ENCODE measurements at places on chromosomes 11 and 22. TPM values are rescaled to one million over a fixed set of nuclear protein-coding genes. Genes with fewer than 3 reads are reported as not detected.

The DGCR6 gene
- 4.4 TPM for total RNA-seq

The SMIM35 gene
- total RNA-seq = not detected

The SLC22A12 gene
- total RNA-seq = not detected

DNA sequence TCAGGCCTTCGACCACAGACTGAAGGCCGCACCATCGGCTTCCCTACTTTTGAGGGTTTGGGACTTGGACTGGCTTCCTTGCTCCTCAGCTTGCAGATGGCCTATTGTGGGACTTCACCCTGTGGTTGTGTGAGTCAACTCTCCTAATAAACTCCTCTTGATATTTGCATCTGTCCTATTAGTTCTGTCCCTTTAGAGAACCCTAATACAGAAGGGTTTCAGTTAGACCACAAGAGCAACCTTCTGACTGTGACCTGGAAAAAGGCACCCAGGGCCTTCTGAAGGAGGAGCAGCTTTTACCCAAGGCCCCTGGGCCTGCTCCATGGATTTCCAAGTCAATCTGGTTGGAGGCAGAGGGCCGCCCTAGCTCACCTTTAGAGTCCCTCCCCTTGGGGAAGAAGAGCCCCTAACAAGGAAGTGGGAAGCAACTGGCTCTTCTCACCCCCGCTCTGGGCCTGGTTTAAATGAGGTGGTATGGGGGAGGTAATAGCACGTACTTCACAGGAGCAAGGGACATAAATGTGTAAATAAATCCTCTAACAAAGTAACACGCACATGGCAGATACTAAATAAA lies 11.2 kb upstream of the CHST1 start:
- DNase-seq = no peak

GRCh38 chr11:7348432-7349304 lies 97.0 kb downstream of the SYT9 start:
- DNase-seq = peak; percentile 76

DNA sequence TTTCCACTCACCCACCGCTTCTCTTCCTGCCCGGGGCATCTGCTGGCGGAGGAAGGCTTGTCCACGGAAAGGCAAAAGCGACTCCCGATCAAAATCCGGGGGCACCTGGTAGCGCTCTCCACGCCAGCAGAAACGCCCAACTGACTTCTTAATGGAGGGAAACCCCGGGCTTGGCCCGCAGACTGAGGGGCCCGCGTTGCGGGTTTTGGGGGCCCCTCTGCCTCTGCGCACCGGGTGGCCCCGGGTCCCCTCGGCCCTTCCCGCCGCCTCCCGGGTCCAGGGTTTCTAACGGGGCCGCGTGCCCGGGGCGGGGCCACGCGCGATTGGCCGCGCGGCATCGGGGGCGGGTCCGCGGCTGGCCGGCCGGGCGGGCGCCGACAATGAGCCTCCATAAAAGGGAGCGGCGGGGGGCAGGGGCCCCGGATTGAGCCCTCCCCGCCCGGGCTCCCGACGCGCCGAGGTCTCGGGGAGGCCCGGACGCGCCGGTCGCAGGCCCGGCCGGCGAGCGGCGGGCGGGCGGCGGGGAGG lies at the start of gene SPINDOC:
SPINDOC (plus strand) TSS at position 422 of the 528 bp plus-strand sequence. CDS start 231 bp downstream, outside the sequence.
- DNase-seq = no peak

DNA sequence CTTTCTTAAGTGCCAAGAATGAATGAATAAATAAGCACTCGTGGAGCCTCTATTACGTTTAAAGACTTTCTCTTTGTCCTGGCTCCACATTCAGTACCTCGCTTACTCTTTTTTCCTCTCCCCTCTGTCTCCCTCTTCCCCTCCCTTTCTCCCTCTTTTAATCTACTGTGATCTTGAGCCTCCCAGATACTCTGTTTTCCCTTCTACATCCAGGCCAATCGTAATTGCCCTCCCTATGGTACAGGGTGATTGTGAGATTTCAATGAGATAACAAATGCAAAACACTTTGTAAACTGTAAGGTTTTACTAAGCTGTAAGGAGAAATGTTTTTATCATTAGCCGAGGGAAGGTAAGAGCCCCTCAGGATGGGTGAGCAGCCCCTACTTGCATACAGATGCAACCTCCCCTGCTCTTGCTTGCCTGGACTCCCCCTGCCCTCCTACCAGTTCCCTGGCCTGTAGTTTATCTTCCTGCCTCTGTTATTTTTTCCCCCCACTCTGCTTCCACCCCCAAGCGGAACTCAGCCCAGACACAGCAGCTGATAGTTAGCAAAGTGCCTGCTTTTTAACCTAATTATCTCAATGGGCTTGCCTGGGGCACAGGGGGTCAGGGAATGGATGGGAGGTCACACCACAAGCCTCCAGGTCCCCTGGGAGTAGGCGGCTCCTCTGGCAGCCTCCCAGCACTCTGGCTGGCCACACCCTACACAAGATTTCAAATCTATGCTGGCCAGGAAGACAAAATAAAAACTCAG lies 76.9 kb upstream of the CADM1 start:
- no peak for DNase-seq

Measured in urinary bladder (tissue), 4 donors.